ENCODE measurements at places on chromosomes 6 and 20. TPM values are rescaled to one million over a fixed set of nuclear protein-coding genes. Genes with fewer than 3 reads are reported as not detected.

ANKEF1 gene
- polyA plus RNA-seq, result 5.1 TPM

FHL5 gene
- 1.1 TPM for polyA plus RNA-seq

HCK gene
- polyA plus RNA-seq, result 3.4 TPM

SLC2A4RG gene
- polyA plus RNA-seq, result 47.5 TPM

CLIC5 gene
- 1.1 TPM for polyA plus RNA-seq

NKX2-4 gene
- not detected for polyA plus RNA-seq

CAPN11 gene
- not detected for polyA plus RNA-seq

ASIP gene
- polyA plus RNA-seq, result not detected

EYA4 gene
- polyA plus RNA-seq, result 13.5 TPM

MUC21 gene
- not detected for polyA plus RNA-seq

OXT gene
- not detected for polyA plus RNA-seq

ADGRF1 gene
- not detected for polyA plus RNA-seq

OR12D3 gene
- not detected for polyA plus RNA-seq

C20orf141 gene
- polyA plus RNA-seq, result not detected

SNAP91 gene
- polyA plus RNA-seq, result 70.0 TPM

ANGPT4 gene
- 0.10 TPM for polyA plus RNA-seq

CDH4 gene
- 5.2 TPM for polyA plus RNA-seq

HUS1B gene
- polyA plus RNA-seq, result not detected

BTN1A1 gene
- polyA plus RNA-seq, result 0.36 TPM

FUT9 gene
- 0.85 TPM for polyA plus RNA-seq

CST11 gene
- polyA plus RNA-seq, result not detected

FKBP1A gene
- 396 TPM for polyA plus RNA-seq

BPIFB4 gene
- not detected for polyA plus RNA-seq

ELOVL2 gene
- 25.3 TPM for polyA plus RNA-seq

ABCC10 gene
- 11.3 TPM for polyA plus RNA-seq

CLVS2 gene
- polyA plus RNA-seq, result 0.58 TPM

TRAPPC3L gene
- not detected for polyA plus RNA-seq

CST5 gene
- polyA plus RNA-seq, result not detected

SRSF6 gene
- polyA plus RNA-seq, result 19.5 TPM

C6orf58 gene
- polyA plus RNA-seq, result not detected

NXT1 gene
- 31.2 TPM for polyA plus RNA-seq

PAX1 gene
- polyA plus RNA-seq, result not detected

DACT2 gene
- 4.6 TPM for polyA plus RNA-seq

PEX3 gene
- polyA plus RNA-seq, result 10.9 TPM

MYCT1 gene
- polyA plus RNA-seq, result 2.2 TPM

OOEP gene
- not detected for polyA plus RNA-seq

SPATA25 gene
- polyA plus RNA-seq, result 0.83 TPM

SMOC2 gene
- polyA plus RNA-seq, result 143 TPM

HTR1B gene
- polyA plus RNA-seq, result 0.48 TPM

RPRD1B gene
- polyA plus RNA-seq, result 24.2 TPM

DSP gene
- polyA plus RNA-seq, result 505 TPM

KCNK16 gene
- polyA plus RNA-seq, result 57.1 TPM

HLA-DQA2 gene
- 1.3 TPM for polyA plus RNA-seq

GPX5 gene
- not detected for polyA plus RNA-seq

FGD2 gene
- 0.58 TPM for polyA plus RNA-seq

KIAA1586 gene
- 3.8 TPM for polyA plus RNA-seq

COL20A1 gene
- 4.3 TPM for polyA plus RNA-seq

TRDN gene
- polyA plus RNA-seq, result not detected

C6orf141 gene
- not detected for polyA plus RNA-seq

KCNQ2 gene
- polyA plus RNA-seq, result 100 TPM

COL9A3 gene
- 17.5 TPM for polyA plus RNA-seq

BMP2 gene
- 4.4 TPM for polyA plus RNA-seq

HIVEP1 gene
- polyA plus RNA-seq, result 5.5 TPM

DUSP15 gene
- 7.0 TPM for polyA plus RNA-seq

FAM120B gene
- polyA plus RNA-seq, result 22.2 TPM

WFDC12 gene
- not detected for polyA plus RNA-seq

PPP2R5D gene
- 120 TPM for polyA plus RNA-seq
